ENCODE measurements at places on chromosomes 11 and 22. TPM values are rescaled to one million over a fixed set of nuclear protein-coding genes. Genes with fewer than 3 reads are reported as not detected.

- no peak for DNase-seq
Measured at GRCh38 chr11:783581-784015, 6.3 kb downstream of the CEND1 start.

NRIP3 gene
- 3.1 TPM for total RNA-seq

DNA sequence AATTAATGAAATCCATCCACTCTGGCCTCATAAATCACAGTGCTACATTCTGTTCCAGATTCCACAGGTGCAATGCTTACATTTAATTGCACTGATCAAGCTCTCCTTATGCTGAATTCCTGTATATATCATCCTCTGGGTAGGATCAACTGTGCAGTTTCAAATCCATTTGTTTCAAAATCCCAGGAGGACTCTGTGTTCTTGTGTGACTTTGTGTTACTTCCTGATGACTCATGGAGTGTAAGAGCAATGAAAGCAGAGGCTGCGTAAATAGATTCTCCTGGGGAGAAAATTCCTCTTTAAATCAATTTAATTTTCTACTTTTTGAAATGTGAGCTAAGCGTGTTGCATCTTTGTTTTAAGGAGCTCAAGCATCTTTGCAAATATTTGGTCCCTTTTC is 752.7 kb downstream of the METTL15 start:
- DNase-seq = no peak

SLN gene
- 28.1 TPM for total RNA-seq

DNA sequence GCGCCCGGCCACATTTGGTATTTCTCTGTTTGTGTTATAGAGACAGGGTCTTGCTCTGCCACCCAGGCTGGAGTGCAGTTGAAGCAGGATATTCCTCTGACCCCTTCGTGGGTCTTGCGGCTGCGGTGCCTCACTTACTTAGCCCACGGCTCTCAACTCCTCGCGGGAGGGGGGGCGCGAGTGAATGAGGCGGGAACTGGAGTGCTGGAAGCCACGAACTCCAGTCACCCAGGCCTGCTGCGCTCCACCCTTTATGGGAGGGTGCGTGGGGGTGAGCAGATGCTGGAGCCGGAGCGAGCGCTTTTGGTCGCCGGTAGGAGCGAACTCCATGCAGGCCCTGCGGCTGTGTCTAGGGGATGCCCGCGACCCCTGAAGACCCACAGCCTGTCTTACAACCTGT is 1.8 kb downstream of the C11orf54 start:
- no peak for DNase-seq

DNA sequence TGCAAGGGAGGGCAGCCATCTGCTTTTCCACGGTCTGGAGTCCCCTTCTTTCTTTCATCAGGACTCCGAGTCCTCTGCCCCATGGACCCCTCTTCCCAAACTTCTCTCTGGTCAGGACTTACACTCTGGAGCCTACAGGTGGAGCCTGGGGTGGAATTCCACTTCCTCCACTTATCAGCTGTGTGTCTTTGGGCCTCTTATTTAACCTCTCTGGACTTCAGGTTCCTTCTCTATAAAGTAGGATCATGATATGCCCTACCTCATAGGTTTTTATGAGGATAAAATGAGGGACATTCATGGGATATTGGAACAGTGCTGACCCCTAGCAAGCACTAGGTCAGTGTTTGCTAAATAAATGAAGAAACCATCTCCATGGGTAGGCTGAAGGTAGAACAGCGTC is 1.7 kb downstream of the LINC01488 start:
- DNase-seq = no peak

DNA sequence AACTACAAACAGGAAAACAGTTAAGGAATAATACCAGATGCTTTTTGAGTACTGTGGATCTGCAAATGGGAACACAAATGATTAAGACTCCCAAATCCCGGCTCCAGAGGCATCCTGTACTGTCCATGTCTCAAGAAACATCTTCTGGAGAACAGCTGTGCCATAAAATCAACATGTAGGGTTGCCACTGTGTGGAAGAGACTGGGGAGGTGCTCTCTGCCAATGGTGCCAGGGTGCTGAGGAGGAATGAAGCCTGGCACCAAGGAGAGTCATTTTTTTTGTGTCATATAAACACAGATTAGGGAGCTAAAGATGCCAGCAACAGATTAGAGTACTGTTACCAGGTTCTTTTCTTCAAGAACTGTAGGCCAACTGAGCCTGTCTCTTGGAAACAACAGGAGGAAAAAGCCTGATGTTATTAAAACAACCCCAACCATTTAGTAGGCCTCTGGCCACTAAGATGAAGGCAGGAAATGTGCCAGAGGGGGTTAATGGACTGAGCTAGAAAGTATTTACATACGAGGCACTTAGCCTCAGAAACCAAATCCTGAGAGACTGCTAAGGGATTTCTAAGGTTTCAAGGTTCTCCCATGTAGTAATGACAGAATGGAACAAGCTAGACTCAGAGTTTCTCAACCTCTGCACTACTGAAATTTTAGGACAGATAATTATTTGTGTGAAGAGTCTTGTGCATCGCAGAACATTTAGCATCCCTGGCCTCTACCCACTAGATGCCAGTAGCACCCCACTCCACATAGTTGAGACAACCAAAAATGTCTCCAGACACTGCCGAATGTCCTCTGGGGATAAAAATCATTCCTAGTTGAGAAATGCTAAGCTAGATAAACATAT is 54.6 kb upstream of the CHRM4 start:
- DNase-seq = no peak

DNA sequence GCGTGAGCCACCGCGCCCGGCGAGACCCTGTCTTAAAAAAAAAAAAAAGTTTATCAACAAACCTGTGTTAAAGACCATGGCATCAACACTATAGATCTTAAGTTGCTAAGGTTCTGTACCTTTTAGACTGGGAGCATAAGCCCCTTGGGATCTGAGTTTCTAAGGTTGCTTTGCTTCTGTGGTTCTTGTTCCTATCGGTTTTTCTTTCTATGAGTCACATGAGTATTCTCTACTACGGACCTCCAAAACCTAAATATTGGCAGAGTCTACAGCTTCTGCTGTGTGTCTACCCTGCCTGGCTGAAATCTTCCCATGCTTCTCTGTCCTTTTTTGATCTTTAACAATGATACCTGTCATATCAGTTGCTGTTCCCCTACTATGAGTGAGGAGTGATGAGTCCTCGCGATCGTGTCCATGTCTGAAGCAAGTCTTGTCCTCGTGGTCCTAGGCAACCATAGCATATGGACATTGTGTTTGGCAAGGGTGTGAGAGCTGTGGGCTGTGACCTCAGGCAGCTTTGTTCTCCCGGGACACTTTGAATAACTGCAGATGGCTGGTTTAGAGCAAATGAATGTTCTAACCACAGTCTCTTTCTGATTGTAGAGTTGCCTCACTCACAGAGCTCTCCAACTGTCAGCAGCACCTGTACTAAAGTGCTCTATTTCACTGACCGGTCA is 9.0 kb upstream of the DLAT start:
- DNase-seq = no peak

CLDN5 gene
- 49.3 TPM for total RNA-seq

DNA sequence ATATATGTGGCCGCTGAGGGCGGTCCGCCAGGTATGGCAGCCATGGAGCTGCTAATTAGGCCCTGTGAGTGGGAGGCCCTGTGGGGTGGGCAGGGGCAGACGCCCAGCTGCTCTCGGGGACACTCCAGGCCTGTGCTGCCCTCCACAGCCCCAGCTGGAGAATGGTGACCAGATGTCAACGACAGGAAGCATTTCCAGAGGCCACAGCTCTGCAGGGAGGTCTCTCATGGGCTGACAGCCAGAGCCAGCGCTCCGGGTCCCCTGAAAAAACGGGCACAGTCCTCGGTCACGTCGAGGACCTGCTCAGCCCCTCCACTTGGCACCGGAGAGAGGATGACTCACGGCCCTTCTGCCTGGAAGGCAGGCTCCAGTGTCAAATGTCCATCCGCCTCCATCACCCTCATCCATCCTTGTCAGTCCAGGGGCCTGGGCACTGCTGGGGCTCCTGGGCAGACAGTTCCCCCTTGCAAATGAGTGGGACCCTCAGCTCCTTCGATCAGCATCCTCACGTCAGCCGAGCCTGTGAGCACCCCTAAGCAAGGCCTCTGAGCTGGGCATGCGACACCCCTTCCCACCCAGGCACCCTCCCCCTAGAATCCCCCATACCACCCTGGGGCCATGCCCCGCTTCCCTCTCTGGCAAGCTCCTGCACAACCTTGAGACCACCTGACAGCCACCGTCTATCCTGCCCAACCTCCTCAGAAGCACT is 1.9 kb downstream of the BID start:
- DNase-seq = no peak

GRCh38 chr22:29054251-29054767 is 7.3 kb downstream of the C22orf31 start:
- no peak for DNase-seq

DNA sequence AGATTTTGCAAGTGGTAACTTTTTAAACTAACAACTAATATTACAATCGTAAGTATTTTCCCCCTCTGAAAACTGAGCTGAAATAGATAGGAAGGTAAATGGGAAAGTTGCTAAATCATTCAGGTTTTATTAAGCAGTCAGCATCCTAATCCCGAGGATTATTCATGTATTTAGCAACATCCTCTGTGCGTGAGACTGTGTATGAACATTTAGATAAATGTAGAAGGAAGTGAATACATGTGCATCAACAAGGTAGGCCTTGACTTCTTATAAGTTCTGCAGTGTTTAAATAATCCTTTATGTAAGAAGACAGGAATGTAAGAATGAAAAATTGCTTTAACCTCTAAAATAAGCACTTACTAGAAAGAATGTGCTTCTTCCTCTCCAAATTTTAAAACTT is 745.9 kb upstream of the TENM4 start:
- DNase-seq = no peak

DNA sequence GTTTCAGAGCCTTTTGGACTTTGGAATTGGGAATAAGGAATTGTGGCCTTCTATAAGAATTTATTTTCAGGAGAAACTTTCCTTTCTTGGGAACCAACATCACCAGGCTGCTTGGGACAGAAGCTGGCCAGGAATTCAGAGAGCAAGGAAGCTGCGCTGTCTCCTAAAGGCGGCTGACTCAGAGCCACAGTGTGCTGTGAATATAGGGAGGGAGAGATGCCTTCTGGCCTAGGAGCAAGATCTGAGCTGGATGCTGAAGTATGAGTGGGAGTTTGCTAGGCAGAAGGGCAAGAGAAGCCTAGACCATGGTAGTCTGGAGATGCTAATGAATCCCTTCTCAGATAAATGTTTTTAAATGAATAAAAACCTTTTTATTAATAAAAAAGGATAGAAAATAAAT is 213.7 kb upstream of the TBCEL start:
- DNase-seq = no peak

TRIM48 gene
- not detected for total RNA-seq

- DNase-seq = no peak
Measured at GRCh38 chr11:115385226-115385625, 119.0 kb downstream of the CADM1 start.

- no peak for DNase-seq
Measured at GRCh38 chr11:128845334-128845780, 21.7 kb downstream of the KCNJ1 start.

MPZL3 gene
- total RNA-seq = 4.7 TPM

TH gene
- total RNA-seq = 1.6 TPM

DNA sequence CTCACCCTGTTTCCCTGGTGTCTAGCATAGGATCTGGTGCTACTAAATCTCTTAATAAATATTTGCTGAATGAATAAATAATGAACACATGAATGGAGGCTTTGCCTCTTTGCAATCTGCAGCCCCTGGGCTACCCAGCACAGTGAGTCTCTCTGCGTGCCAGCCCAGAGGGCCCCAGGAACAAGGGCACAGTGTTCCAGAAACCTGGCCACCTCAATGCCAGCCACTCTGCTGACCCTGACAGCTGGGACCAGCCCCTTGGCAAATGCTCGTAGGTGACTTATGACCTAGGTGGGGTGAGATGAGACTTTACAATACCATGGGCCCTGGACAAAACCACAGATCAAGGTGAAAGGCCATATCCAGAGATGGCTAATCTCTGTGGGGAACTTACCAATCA is 31.6 kb downstream of the UQCR10 start:
- no peak for DNase-seq

DNA sequence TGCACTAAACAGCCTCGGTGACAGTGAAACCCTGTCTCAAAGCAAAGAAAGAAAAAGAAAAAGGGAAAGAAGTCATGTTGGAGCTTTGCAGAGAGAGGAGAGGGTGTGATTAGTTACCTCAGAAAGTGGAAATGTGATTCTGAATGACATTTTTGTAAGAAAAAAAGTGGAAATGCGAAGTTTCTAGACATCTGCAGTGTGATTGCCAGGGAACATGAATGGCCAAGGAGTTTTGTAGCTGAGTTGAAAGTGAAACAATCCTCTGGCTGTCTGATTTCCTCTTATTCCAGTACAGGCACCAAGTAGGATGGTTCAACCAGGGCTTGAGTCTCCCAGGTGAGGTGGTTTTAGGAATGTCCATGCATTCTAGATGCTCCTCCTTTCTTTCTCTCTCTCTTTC is 17.8 kb upstream of the SYVN1 start:
- DNase-seq = no peak

GRCh38 chr22:26707581-26707980 is 50.2 kb downstream of the MIAT start:
- DNase-seq = no peak

- no peak for DNase-seq
Measured at GRCh38 chr11:119809346-119809745, 80.3 kb upstream of the NECTIN1 start.

DNA sequence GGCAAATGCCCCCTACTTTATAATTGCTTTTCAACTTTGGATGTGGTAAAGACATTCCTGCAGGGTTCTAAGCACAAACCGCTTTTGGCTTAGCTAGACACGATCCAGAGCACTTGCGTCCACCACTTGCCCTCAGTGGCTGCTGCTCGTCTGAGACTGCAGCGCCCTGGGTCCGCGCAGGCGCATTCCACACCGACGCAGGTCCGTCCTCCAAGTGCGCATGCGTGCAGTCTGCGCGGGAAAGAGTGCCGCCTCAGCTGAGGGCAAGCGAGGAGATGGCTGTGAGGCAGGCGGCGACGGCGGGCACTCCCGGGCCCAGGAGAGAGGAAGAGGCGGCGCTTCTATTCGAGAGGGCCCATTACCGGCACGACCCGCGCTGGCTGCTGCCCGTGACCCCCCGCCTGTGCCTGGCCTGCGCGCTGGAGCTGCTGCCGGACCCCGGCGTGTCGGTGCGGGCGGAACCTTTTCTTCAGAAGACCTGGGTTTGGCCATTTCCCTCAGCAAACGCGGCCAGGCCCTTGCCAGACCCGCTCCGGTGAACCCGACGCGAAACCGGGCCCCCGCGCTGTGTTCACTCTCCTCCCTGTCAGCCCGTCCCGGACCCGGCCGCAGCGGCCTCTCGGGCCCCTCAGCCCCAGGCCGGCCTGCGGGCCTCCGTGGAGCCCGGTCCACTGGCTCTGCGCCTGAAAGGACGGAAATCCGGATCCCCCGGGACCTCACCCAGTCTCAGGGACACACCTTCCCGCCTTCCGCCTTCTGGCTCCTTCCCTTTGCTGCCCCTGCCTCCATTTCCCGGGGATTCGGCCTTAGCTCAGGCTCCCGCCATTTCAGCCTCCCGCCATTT is at the start of gene MEI1:
MEI1 (plus strand) TSS at position 240 of the 844 bp plus-strand sequence; CDS start at position 276, 36 bp downstream.
- no peak for DNase-seq

GRCh38 chr22:48618326-48618725 is 1209.3 kb downstream of the BRD1 start:
- peak; percentile 26 for DNase-seq

GRCh38 chr22:16568425-16568758 is 24.2 kb downstream of the CCT8L2 start:
- DNase-seq = no peak
